ENCODE measurements at places on chromosomes 2 and 18. TPM values are rescaled to one million over a fixed set of nuclear protein-coding genes. Genes with fewer than 3 reads are reported as not detected.
A peak's percentile ranks its signal among the peaks of the same experiment; 100 is the strongest.

TDRD15 gene
- 0.32 TPM for total RNA-seq

UCN gene
- 2.2 TPM for total RNA-seq

SERPINB11 gene
- total RNA-seq, result not detected

CD226 gene
- 3.0 TPM for total RNA-seq

BOLL gene
- not detected for total RNA-seq

RAMP1 gene
- total RNA-seq, result 143 TPM

EPB41L3 gene
- 403 TPM for total RNA-seq

- no peak for DNase-seq
These were observed 73.5 kb downstream of the LIMS1 start for GRCh38 chr2:108607706-108608301.

DNA sequence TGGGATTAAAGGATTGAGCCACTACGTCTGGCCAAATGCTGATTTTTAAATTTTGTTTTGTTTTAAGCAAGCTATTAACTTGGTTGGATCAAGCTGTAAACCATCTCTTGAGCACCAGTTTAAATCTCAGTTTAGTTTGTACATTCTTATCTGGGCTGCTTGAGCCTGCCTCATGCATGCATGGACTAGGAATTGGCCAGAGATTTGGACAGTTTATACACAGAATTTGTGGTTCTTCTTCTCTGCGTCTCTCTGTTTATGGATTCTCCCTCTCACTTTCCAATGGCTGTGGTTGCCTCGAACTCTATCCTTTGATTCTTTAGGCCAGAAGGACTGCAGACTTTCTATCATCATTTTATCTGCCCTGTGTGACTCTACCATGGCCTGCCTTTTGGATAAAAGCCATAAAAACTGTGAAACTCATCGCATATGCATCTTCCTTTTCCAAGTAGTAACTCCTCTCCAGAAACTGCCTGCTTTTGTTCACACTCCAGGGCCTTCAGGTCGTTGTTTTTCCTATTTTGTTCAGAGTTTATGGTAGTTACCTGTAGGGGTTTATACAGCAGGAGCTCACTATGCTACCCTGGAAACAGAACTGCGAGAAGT, 32.5 kb upstream of the PLB1 start:
- no peak for DNase-seq

GRCh38 chr2:65746931-65747675, 314.7 kb upstream of the SPRED2 start:
- no peak for DNase-seq

- no peak for DNase-seq
These were observed 228.6 kb upstream of the PXDN start for GRCh38 chr2:1972948-1973347.

DNA sequence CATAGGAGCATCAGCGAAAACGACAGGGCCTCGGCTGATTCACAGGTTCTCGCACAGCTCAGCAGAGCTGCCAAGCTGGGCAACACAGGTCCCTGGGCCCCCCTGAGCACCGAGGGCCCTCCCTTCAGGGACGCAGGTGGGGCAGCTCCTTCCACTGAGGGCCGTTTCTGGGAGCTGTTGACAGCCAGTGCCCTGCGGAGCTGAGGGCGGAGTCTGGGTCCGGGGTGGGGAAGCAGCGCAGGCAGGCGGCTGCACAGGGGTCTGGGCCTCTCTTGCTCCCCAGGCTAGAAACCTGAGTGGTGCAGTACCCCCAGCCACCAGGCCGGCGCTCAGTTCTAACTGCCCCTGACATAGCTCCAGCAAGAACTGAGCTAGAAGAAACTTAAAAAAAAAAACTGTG, 65.7 kb downstream of the PXDN start:
- no peak for DNase-seq

DNA sequence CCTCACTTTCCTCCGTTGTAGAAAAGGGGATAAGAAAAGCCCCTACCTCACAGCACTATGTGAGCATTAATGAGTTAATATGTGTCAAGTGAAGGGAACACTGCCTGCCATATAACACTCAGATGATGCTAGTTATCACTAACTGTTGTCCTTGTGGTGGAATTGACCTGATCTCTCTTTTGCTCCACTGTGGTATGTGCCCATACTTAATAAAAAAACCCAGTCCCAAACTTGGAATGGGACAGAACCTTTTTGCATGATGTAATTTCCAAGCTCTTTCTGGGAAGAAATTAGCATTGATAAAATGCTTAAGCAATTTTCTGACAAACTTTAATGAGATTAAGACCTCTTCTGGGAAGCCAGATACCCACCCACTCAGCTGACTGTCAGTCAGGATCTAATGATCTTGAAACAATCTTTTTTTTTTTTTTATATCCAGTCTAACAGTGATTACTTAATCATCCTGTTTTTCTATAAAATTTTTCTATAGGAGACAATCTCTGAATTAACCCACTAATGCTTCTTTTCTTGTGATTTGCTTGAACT, 158.7 kb downstream of the ZBTB7C start:
- DNase-seq, result no peak

GRCh38 chr2:69983392-69983966, 22.0 kb upstream of the ASPRV1 start:
- no peak for DNase-seq

GRCh38 chr2:188966079-188966571, 8.0 kb upstream of the COL3A1 start:
- no peak for DNase-seq

DNA sequence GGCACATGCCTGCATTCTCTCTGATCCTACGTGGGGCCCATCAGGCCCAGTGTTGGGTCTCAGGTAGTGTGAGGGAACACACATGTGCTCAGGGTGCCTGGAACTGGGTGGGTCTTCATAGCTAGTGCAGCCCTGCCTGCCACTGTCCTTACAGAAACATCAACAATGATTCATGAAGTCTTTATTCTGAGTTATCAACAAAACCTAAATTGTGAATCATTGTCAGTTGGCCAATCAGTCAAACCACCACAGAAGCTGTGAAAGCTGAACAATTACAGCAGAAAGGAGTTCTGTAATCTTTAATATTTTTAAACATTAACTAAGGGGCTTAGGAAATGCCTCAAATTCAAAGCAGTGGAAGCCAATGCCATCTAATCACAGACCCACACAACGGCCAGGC, 82.8 kb upstream of the ZNF521 start:
- no peak for DNase-seq

DNA sequence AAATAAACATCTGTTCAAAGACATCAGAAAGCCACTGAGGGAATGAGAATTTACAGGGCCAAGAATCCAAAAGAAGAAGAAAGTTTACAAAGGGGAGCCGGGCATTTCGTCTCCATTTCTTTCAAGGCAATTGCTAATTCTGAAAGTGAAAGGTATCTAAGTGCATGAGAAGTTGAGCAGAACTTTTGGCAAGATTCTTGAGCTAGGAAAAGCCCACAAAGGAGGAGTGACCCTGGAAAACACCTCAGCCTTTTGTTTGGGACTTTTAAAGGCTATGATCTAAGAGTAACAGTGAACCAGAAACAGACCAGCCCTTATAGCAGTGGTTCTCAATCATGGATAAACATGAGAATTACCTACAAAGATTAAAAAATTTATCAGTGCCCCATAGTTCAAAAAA, 87.4 kb downstream of the MDH1 start:
- DNase-seq, result no peak

GRCh38 chr2:119608553-119608952, 64.3 kb downstream of the CFAP221 start:
- DNase-seq, result no peak

- no peak for DNase-seq
These were observed 87.4 kb downstream of the EML4 start for GRCh38 chr2:42256505-42256904.

DNA sequence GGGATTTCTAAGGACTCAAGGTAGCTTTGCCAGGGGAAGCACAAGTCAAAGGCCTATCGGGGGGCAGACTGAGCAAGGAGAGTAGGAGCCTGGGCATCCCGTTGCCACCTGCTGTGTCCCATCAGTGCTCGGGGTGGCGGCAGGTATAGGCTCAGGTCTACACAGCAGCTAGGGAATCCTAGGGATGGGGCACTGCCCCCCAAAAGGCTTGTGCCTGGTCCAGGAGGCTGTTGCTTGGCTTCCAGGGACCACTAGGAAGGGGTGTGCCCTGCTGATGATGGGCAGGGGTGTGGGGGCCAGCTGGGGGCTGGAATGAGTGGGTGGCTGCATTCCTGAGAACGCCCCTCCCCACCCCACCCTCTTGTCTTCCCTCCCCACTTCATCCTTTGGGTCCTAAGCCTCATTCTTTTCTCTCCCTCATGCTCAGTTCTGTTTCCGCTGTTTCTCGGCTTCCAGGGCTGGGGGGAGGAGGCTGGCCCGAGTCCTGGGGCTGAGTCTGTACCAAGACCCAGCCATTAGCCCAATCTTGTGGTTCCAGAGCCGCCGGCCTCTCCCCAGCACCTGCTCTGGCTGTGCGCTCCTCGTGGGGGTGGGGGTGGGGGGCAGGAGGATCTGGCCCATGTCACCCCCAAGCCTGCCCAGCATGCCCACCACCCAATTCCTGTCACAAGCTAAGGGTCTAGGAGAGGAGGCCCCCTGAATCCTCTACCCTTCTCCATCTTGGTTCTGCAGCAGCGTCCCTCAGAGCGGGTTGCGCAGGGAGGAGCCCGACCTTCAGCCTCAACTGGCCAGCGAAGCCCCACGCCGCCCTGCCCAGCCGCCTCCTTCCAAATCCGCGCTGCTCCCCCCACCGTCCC, 12.8 kb downstream of the SPEG start:
- DNase-seq, result no peak

- no peak for DNase-seq
These were observed 111.6 kb upstream of the SATB2 start for GRCh38 chr2:199569336-199569735.

DNA sequence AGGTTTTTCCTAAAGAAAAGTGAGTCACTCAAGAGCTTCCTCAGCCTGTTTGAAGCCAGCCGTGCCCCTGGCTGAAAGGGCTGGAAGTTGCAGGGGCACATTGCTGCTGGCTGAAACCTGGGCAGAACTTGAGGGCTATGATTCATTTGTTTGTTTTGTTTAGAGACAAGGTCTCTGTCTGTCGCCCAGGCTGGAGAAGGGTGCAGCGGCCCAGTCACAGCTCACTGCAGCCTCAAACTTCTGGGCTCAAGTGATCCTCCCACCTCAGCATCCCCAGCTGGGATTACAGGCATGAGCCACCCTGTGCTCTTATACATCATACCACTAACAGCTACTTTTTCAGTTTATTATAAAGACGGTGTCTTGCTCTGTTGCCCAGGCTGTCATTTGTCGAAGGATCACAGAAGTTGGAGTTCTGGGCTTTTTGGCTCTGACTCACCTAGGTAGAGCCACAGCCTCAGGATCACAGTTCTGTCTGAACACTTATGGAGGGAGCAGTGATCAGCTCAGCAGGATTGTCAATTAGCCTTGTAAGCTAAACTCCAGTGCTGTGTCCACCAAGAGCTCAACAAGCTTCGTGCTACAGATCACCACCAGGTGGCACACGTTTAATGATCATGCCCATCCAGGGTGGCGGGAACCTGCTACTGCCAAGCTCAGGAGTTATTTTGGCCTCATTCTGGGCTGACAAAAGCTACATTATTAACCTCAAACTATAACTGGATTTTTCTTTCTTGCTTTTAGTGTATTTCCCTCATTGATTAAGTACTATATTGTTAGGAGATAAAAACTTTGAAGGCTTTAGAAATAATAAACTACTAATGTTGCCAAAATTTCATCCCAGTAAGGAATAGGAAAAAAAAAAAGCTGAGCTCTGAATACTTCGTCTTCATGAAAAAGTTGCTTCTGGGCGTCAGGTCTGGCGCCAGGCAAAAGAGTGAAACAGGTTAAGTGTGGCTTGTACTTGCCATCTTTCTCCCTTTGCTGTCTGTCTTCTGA, 57.9 kb downstream of the ARHGEF33 start:
- DNase-seq, result peak; percentile 70

DNA sequence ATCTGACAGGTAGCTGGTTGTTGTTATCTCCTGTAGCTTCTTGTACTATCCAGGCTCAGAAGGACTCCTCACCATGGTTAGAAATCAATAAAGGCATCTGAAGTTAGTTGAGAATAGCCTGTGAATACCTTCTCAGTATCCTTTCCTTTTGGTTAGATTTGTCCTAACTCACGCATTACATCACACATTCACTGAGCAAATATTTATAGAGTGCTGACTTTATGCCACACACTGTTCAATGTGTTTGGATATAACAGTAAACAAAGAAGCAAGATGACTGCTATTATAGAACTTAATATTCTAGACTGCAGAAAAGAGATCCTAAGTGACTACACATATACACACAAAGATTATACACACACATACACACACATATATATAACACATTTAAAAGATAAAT, 889.9 kb upstream of the CHAC2 start:
- no peak for DNase-seq

DNA sequence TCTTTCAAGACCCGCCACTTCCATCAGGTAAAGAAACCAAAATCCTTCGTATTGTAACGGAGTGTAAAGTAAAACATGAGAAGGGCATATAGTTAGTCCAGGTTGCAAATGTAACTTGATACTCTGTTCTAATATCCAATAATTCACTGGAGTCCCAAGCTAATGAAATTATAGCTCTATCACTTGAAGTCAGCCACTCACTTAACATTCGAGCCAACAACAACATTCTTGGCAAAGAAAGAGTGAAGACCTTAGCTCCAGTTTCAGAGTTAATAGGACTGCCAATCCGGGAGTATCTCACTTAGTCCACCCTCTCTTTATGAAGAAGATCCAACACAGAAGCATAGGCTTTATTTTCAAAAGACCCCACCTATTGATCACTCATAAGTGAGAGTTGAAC, 298.0 kb upstream of the SOX11 start:
- no peak for DNase-seq

Measured in transverse colon (tissue), 4 donors.